Fibroblast of skin of back (primary cell): ENCODE measurements at places on chromosomes 4 and X.

DNA sequence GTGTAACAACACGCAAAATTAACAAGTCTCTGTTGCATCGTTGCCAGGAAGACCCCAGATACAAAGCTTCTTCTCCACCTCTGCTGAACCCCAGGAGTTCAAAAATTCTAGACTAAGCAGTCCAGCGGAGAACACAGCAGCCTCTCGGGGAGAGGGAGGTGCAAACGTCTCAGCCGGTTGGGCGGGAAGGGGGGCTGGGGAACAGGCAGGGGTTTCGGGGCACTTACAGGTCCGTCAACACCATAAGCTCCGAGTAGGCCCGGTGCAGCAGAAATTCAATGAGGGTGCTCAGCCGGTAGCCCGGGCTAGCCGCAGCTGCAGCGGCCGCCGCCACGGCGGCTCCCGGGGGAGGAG lies 394 bp downstream of the MED14 start:
- peak; percentile 13 for DNase-seq

GRCh38 chr4:616091-616490 lies 9.3 kb upstream of the PDE6B start:
- DNase-seq: no peak

GRCh38 chr4:56305390-56305789 lies 81.9 kb downstream of the AASDH start:
- no peak for DNase-seq

- DNase-seq: no peak
Observed at GRCh38 chrX:1945879-1946278, 331.0 kb downstream of the ASMT start.
